ENCODE measurements at places on chromosomes 2 and 18.

DNA sequence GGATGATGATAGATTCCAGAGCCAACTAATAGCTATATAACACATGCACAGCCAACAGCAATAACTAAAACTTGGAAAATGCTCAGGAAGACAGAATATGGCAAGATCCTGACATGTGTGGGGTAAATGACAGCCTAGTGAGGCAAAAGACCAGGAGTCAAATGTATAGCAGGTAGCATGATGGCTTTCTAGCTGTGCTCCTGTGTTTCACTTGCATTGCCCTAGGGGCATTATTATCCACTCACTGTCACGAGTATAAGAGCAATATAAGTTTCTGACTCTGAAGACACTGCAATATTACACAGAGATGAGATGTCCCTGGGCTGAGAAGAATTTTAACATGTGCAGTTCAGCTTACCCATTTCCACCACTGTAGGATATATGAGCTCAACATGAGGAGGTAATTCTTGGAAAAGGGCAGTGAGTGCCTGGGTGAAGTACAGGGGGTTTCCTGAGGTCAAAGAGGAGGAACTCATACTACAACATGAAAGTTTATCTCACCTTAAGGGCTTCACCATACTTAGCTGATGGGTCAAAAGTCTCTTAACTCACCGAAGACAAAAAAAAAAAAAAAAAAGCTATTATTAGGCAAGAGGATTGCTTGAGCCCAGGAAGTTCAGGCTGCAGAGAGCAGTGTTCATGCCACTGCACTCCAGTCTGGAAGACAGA, 1385.6 kb upstream of the SLC39A10 start:
- DNase-seq, result no peak

DNA sequence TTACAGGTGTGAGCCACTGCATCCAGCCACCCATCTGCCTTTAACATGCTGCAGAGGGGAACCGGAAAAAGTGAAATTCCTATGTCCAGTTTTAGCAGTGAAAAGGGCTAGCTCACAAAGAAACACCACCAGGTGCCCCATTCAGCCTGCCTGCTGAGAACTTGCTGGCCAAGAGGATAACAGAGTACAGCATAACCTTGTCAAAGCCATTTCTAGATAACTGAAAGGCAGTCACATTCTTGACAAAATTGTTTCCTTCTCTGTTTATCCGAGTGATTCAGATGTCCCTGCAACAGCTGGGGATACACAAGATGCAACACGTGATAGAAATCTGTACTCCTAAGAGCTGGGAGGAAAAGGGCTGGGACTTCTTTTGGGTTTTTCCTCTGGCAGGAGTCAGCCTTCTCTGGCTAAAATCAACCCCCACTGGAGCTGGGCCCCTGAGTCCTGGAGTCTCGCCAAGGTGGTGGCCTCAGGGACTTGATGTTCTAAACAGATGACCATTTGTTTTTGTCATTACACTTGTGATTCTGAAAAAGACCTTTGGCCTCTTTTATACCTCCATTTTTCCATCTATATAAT, 505.4 kb downstream of the BCL11A start:
- DNase-seq, result no peak

DNA sequence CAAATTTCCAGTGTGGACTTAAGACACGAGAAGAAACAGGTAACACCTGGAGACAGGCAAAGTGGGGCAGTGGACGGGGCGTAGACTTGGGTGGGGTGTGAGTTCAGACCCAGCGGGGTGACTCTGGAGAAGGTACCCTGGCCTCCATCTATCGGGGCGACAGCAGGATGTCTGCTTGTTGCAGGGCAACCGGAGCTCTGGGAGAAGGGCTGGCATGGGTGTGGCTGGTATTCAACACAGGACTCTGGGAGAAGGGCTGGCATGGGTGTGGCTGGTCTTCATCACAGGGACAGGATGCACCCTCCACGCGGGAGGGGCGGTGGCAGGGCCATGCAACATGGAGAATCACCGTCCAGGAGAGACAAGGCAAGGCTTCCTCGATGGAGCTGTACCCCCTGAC, 198.5 kb downstream of the HDAC4 start:
- no peak for DNase-seq

GRCh38 chr2:238706163-238706562, 141.7 kb upstream of the TWIST2 start:
- DNase-seq, result no peak

DNA sequence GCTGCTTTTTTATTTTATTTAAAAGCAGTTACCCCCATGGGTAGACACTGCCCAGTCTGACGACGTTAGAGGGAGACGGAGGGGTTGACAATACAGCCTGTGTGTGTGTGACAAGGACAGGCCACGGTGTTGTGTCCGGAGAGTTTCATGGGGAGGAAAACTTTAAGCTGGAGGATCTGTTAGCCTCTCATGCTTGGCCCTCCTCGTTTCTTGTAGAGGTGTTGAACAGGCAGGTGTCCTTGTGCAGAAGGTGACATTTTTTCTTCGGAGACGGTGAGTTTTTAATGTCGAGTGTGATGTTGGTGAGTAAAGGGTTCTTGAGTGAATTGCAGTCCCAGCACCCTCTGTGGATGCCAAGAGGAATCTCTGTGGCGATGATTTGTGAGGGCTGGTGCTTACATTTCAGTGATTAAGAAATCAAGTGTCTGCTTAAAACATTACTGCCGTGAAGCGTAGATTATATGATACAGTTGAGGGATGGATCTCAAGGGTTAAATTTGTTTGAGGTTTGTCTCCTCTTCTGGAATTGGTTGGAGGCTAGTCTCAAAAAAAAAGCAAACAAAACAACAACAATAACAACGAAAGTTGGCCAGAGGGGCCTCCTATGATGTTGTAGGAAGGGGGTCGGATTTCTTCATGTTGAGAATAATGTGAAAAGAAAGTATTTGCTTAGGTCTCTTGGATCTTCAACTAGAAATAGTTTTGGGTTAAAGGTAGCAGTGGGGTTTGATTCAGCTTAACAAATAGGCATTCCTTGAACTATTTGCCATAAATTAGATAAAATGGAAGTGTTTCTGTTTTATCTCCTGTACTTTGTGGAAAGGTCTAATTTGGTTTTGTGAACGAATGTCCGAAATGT, 1.6 kb downstream of the NCOA1 start:
- DNase-seq, result no peak

Measured in stimulated activated CD4-positive, alpha-beta T cell treated with anti-CD3 and anti-CD28 coated beads, Interleukin-12 subunit alpha, Interleukin-12 subunit beta, amount 100 ng/mL, for 24 hours (primary cell).